ENCODE measurements at places on chromosomes 6 and 20.

GRCh38 chr6:158761746-158762145 is 57.4 kb downstream of the EZR start:
- DNase-seq, result no peak

GRCh38 chr20:13336308-13337089 is 115.4 kb downstream of the ISM1 start:
- no peak for DNase-seq

DNA sequence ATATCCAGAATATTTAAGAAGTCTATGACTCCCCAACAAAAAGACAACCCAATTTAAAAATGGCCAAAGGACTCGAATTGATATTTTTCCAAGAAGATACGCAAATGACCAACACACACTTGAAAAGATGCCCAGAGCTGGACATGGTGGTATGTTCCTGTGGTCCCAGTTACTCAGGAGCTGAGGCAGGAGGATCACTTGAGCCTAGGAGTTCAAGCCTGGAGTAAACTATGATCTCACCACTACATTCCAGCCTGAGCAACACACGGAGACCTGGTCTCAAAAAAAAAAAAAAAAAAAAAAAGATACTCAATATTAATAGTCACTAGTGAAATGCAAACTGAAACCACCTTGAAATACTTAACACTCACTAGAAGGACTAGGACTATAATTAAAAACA is 12.2 kb upstream of the ARMC2 start:
- DNase-seq, result no peak

DNA sequence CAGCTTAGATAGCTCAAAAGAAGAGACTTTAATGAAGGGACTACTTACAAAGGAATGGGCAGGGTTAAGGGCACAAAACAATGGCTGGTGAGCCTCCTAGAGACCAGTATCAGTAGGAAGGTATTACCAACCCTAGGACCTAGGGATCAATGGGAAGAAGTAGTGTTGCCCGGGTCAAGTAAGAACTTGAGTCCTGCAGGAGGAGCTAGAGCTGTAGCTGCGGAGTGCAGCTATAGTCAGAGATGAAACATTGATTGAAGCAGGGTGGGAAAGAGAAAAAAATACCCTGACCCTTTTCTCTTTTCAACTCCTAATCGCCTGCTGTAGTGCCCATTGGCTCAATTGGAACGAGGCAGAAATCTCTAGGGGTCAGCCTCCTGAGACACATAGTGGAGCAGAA is 144.0 kb downstream of the FLRT3 start:
- DNase-seq, result no peak

GRCh38 chr6:73639040-73639439 is 14.8 kb downstream of the SLC17A5 start:
- no peak for DNase-seq

DNA sequence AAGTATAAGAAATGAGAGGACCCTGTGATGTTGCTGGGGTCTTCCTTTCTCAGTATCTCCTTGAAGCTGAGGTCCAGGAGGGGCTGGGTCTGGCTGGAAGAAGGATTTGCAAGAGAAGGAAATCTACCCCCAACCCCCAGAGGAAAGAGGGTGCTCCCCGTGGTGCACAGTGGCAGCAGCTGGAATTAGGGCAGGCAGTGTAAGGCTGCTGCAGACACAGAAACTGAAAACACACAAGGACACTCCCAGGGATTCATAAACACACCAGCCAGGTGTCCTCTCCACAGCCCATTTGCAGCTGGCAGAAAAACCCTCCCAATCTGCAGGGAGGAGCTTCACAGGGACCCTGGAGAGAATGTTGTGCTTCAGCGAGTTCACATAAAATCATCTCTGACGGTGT is 297.2 kb downstream of the CDH26 start:
- DNase-seq, result no peak

- no peak for DNase-seq
These were observed 134.4 kb upstream of the CST7 start for GRCh38 chr20:24814556-24815195.

DNA sequence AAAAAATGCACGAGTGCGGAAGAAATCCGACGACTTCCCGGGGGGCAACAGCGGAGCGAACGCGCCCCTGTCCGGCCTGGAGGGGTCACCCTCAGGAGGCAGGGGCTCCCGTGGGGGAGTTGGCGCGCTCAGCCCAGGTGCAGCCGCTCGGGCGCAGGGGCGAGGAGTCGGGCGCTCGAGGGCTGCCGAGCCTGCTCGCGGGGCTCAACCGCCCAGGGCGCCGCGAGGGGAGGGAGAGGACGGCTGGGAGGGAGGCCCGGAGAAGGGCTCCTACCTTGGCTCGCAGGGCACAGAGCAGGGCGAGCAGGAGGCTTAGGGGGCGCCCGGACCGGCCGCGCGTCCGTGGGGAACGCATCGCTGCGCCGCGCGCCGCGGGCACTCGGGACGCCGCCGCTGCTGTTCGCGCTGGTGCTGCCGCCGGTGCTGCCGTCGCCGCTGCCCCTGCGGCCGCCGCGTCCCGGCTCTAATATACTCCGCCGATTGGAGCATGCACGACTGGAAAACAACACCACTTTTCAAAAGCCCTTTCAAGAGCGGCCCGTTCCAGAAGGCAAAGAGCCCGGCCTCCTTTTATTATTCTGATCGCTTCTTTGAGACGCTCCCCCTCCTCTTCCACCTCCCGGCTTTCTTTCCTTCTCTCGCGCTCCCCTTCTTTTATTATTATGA is 490 bp downstream of the JAG1 start:
- DNase-seq, result no peak

- no peak for DNase-seq
These were observed 466.1 kb downstream of the CDKAL1 start for GRCh38 chr6:21000331-21000801.

DNA sequence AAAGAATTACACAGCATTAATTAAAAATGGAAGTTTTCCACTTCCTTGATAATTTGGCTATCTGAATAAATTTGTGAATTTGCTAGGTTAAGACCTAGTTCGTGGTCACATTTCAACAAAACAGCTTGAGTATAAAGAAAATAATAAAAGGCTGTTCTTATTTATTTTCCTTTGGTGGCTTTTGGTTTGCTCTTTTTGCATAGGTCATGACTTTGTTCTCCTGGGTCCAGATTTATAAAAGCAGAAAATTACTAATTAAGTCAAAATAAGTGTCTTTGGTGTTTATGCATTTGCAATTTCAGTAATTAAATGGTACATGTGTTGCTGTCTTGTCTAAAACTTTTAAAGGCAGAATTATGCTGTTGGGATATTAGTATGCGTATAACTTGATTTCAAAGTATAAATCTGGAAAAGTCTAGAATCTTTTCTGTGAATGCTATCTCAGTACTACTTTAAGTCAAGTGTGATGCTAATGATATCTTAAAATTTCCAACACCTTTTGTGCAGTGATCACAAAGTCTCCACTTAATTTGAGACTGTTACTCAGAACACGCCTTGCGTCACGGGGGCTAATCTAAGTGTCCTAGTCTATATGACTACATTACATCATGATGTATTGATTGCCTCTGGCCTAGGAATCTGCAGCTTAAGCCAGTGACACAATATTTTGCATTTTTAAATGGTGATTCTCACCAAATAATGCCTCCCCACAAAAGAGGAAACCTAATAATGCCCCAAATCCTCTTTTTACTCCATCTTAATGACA is 41.0 kb downstream of the GNAS start:
- DNase-seq, result peak; percentile 26

DNA sequence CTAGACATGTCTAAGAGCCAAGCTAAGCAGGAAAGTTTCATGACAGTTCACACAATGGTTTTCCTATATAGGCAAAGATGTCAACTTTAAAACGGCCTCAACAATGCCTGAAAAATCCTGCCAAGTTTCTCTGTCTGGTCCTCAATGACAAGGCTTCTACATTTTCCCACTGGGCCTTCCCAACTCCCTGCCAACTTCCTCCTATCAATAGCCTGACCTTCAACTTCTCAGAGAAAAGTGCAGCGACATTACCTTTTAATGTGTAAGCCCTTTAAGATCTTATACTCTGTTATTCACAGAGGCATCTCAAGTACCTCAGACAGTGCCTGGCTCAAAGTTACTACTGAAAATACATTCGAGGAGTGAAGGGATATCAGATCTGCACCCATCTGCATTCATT is 56.2 kb upstream of the BTBD3 start:
- no peak for DNase-seq

DNA sequence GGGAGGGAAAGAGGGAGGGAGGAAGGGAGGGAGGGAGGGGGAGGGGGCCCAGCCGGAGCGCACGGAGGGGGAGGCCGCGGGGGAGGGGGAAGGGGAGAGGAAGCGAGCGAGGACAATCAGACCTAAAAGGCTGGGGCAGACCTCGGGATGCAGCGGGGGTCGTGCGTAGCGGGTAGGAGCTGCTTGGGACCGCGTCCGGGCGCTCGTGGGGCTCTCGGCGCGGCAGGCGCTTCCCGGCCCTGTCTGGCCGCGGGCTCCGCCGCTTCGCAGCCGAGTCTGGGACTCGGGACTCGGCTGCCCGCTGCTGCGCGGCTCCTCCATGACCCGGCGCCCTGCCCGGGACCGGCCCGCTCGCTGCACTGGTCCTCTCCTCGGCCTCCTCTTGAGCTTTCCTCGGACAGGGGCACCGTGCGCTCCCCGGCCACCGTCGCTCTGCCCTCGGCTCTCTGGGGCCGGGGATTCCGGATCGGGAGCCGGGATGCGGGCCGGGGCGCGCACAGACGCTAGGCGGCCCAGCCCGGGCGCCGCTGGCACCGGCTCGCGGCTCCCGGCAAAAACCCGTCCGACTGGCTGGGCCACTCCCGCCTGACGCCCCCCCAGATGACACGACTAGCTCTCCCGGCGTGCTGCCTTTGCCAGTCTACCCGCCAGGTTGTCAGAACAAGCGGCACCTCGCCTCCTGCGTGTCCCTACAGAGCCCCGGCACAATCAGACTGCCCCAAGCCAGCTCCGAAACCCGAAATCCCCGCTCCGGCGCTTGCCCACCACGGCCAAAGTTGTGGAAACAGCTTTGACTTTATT is 2.2 kb downstream of the TFAP2A start:
- DNase-seq, result no peak

GRCh38 chr6:4486568-4487315 is 289.5 kb upstream of the CDYL start:
- DNase-seq, result no peak

Data from inflammatory macrophage treated with lipopolysaccharide for 1 hour (primary cell).